ENCODE measurements at places on chromosomes 3 and 15.

- no peak for DNase-seq
Observed at GRCh38 chr3:18989237-18989795, 159.0 kb upstream of the KCNH8 start.

DNA sequence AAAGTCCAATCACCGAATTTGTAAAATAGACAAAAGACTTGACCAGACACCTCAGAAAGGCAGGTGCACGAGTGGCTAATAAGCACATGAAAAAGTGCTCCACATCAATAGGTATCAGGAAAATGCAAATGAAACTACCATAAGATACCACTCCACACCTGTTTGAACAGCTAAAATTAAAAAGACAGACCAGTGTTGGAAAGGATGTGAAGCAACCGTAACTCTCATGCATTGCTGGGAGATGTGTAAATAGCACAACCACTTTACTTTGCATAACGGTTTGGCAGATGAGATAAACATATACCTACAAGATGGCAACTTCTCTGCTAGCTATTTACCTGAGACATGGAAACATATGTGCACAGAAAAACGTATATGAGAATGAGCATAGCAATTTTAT is 56.9 kb downstream of the CADPS start:
- no peak for DNase-seq

GRCh38 chr3:197216914-197217313 is 81.5 kb downstream of the DLG1 start:
- DNase-seq: no peak

GRCh38 chr3:39707314-39707909 is 102.0 kb upstream of the MYRIP start:
- no peak for DNase-seq

- no peak for DNase-seq
Observed at GRCh38 chr3:59660376-59660775, 610.6 kb upstream of the CFAP20DC start.

DNA sequence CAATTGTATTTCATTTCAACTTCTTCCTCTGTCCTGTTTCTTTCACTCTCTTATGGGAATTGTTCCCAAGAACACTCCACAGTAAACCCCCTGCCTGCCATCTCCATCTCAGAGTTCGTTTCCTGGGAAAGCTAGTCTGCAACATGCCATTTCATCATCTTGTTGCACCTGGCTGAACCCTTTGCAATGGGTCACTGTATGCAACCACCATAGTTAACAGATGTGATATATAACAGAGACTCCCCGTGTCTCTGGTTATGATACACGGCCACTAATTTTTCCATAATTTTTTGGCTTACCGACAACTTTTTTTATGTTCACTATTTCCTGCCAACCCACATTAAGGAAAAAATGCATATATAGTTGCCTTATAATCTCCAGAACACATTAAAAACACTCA is 95.5 kb downstream of the CHST2 start:
- DNase-seq: no peak
